ENCODE measurements at places on chromosomes 3 and 15.
A peak's percentile ranks its signal among the peaks of the same experiment; 100 is the strongest.

DNA sequence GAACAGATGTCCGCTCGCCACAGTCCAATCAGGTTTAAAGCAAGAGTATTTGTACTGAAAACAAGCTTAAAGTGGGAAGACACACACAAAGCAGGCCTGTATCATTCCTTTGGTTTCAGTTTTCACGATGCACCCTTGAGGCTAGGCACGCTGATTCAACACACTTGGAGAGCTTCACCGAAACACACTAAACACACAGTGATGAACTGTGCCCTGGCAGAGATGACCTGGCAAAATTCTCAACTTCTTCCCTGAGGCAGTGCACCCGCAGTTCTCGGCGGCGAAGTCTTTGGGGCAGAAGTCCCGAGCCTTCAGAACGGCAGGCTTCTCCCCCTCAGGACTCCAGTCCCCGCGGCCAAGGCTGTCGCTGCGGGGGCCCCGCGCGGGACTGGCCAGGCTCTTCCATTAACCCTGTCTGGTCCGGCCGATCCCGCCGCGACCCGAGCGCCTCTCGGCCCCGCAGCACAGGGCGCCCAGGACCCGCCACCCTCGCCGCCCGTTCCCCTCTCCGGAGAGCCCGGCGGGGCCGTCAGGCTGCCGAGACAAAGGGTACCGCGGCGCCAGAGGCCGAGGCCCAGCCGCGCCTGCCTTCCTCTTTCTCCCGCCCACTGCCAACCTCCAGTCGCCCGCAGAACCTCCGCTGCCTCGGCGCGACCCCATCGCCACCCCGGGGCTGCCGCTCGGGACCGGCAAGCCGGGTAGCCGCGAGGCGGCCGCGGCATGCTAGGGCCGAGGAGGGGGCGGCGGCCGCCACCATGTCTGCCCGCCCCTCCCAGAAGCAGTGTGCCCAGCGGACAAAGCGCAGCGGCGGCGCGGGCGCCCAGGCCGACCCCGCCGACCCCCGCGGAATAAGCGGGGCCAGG lies 792 bp downstream of the GABPB1 start:
- DNase-seq: no peak

DNA sequence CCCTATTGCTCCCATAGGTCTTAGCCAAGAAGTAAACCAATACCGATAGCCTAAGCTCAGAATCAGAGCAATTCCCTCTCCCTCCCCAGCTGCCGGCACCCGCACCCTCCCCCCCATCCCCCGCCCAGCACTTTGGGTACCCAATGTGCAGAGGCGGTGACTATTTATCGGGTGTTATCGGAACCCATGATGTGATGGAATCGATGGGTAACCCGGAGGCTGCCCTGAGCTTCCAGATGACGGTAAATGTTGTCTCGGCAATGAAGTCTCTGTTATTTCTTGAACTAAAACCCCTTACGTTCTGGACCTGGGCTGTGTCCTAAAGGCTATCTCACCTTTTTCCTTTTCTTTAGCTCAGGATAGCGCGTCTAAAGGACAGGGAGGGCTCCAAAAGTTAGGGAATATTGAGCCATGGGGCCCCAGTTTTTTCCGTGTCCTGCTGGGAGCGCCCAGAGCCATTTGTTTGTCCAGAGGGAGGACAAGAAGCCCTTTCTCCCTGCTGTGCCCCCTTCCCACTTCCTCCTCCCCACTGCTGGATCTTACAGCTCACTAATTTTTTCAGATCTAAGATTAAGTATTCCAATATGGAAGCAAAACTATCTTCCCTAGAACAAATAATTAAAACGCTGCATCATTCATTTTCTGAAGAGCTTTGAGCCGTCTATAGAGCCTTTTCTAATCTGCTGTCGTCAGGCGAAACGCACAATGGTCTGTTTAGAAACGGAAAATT lies 1.5 kb downstream of the SLITRK3 start:
- no peak for DNase-seq

GRCh38 chr3:59127071-59127470 lies 77.2 kb upstream of the CFAP20DC start:
- no peak for DNase-seq

- no peak for DNase-seq
These were observed 57.5 kb upstream of the TRA2B start for GRCh38 chr3:185995352-185995751.

DNA sequence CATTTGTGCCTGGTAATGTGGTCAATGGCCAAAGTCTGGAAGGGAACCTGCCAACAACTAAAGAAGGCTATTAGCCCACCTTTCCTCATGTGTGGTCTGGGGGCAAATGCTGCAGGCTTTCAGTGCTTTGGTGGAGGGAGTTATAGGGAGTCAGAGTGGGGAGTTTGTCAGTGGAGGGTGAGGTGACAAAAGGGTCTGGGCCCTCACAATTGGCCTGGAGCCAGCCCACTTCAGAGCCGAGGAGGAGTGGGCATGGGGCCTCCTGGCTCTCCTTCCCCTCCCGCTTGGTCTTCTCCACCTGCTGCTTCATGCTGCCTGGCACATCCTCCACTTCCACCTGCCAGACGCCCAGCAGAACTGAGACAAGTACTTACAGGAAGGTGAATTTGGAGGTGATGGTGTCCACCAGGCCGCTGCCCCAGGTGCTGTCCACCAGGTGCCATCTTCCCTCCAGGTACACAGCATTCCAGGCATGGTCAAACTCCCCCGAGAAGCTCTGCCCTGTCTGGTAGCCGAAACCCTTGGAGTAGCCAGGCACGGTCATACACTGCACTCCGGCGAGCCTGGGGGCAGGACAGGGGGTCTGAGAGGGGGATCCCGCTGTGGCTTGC lies 40.9 kb downstream of the KY start:
- no peak for DNase-seq

GRCh38 chr3:99009851-99010250 lies 108.4 kb upstream of the DCBLD2 start:
- DNase-seq: no peak

DNA sequence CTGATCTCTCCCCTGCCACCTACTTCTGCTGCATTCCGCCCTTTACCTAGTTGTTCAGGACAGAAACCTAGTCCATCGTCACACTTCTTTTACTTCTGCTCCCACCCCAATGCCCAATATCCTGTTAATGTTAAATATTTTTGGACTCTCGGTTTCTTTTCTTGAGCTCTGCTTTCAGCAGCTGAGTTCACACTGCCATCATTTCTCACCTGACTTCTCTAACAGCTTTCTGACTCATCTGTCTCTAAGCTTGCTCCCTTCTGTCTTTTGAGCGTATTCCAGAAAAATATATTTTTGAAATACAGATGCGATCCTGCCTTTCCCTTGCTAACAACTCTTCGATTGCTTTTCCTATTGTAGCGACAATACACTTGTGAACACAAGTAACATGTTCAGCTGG lies 183.4 kb downstream of the KLHL25 start:
- no peak for DNase-seq

- no peak for DNase-seq
These were observed 85.6 kb downstream of the CPN2 start for GRCh38 chr3:194265505-194265892.

DNA sequence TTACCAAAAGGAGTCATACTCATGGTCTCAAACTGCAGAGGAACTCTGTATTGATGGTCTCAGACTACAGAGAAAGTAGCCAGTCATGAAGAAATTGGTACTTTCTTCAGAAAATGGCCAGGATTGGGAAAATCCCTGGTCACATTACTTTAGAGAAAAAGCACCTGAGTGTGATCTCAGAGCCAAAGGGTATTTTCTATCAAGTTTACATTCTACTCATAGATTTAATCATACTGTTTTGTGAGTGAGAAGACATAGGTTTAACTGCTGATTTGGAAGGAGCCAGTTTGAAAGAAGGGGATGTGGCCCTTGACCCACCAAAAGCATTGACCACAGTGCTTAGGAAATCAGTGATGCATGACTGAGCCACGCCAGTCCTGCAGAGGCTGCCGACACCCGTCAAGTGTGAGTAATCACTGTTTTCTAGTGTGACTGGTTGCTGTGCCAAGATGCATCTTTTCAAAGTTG lies 203.6 kb downstream of the AKAP13 start:
- no peak for DNase-seq

DNA sequence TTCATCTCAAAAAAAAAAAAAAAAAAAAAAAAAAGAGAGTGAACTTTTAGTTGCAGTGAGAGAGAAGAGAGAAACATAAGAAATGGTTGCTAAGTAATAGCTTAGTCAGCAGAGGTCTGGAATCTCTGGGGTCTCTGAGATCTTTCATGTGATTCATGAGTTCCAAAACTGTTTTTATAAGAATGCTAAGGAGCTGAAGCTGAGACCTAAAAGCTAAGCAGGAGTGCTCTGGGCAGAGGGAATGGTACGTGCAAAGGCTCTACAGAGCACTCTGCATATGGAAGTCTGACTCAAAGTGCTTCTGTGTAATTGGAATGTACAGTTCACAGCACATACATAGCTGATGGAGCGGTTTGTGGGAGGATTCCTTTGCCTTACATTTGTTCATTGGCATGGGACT lies 66.3 kb upstream of the LRIG1 start:
- DNase-seq: no peak

- no peak for DNase-seq
These were observed 192.3 kb downstream of the IGSF11 start for GRCh38 chr3:118842147-118842863.

DNA sequence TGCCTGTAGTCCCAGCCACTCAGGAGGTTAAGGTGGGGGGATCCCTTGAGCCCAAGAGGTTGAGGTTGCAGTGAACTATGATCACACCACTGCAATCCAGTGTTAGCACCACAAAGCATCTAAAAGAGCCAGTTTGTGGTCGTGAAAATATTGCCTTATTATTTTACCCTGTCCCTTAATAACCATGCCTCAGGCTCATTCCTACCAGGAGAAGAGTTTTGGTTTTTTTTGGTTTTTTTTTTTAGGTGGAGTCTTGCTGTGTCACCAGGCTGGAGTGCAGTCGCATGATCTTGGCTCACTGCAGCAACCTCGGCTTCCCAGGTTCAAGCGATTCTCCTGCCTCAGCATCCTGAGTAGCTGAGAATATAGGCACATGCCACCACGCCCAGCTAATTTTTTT lies 17.9 kb upstream of the AVEN start:
- no peak for DNase-seq

DNA sequence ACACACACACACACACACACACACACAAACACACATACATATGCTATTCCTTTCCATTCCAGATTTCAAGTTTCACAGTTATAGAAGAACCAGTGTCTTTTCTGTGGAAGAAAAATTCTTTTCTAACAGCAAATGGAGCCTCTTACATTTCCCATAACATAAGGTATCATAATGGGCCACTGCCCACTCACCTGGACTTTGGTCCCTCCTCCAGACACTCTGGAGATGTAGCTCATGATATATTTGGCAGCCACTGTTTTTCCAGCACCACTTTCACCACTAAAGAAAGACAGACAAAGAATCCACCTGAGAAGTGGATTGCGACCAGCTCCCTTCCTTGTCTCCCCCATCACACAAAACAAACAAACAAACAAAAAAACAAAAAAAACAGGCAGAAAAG lies 29.8 kb downstream of the LDHAL6B start:
- DNase-seq: no peak

- DNase-seq: peak; percentile 29
These were observed 24.9 kb downstream of the ABTB1 start for GRCh38 chr3:127697551-127698240.

DNA sequence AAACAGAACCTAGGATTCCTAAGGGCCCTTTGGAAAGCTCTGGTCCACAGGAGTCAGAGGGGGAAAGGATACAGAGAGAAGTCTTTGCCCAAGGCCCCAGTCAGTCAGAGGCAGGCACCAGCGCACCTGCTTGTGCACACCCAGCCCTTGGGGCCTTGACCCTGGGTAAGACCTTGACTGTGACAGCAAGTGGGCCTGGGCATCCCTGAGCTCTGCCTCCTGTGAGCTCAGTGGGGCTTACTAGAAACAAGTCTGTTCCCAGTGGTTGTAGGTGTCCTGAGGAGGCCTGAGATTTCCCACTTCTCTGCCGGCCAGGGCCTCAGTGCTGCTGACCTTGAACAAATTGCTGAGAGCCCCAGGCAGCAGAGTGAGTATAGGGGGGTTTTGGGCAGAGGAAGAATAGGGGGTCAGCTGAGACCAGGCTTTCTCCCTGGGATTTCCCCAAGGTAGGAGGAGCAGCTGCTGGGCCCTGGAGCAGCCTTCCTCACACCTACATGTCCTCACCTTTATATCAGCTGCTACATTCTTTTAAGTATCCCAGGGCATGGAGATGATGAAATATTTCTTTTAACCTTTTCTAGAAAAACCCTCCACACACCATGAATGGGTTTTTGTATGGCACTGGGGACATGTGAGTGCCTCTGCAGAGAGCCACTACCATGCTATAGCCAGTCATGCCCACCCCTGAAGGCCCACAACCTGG lies 9.7 kb upstream of the DAG1 start:
- DNase-seq: no peak

- DNase-seq: no peak
These were observed 375.9 kb downstream of the FOXP1 start for GRCh38 chr3:71207632-71208031.

DNA sequence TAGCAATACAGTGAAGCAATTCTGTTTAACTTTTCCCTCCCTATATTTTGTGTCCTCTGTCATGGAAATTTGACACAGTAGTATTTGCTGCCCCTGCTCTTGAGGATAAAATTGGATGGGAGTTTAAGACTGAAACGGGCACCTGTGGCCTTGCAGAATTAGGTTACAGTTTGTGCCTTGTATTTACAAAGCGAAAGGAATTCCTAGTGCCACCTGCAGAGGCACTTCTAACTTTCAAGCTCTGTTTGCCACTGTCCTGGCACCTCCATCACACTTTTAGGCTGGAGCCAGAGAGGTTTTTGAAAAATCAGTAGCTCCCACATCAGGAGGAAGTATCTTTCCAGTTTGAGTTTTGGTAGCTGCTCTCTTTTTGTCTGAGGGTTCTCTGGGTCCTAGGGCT lies 39.5 kb downstream of the CD86 start:
- no peak for DNase-seq

GRCh38 chr3:114418724-114419543 lies 125.1 kb downstream of the TIGIT start:
- no peak for DNase-seq

DNA sequence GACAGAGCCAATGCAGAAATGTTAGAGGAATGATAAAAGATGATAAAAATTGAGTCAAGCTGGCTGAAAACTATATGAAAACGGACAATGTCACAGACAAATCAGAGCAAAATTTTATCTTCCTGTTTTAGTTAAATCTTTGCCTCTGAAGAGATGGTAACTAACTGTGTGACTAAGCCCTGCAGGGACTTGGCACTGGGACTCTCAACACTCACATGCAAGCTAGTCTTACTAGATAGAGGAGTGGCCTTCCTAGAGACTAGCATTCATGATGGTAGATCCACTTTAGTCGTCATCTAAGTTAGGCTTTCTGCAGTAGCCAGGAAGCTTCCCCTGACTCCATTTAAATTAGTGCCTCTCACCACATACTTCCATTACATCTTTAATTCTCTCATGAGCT lies 4.1 kb downstream of the CCDC191 start:
- DNase-seq: no peak

All from GM18507 (cell line).